ENCODE measurements at places on chromosomes 6 and 20.
A peak's percentile ranks its signal among the peaks of the same experiment; 100 is the strongest.

DNA sequence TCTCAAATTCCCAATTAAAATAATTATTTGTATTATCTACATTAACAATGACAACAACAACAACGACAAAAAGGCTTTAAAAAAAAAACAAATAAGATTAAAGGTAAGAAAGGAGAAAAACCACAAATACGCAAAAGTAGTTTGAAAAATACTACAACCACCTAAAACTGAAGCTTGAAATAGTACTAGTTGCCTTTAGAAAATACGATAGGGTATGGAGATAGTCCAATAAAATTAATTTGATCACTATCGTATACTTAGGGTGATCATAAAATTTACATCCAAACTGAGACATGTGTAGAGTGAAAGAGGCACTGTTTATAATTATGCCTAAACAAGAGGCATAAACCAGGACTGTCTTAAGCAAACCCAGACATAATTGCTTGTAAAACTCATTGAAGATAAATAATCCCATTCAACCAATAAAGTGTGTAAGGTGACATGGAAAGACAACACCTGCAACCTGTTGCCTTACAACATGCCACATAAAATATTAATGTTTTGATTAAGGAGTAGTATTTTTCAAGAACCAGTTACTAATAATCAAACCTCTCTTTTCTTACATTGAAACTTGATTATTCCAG is 22.7 kb downstream of the REPS1 start:
- no peak for DNase-seq

DNA sequence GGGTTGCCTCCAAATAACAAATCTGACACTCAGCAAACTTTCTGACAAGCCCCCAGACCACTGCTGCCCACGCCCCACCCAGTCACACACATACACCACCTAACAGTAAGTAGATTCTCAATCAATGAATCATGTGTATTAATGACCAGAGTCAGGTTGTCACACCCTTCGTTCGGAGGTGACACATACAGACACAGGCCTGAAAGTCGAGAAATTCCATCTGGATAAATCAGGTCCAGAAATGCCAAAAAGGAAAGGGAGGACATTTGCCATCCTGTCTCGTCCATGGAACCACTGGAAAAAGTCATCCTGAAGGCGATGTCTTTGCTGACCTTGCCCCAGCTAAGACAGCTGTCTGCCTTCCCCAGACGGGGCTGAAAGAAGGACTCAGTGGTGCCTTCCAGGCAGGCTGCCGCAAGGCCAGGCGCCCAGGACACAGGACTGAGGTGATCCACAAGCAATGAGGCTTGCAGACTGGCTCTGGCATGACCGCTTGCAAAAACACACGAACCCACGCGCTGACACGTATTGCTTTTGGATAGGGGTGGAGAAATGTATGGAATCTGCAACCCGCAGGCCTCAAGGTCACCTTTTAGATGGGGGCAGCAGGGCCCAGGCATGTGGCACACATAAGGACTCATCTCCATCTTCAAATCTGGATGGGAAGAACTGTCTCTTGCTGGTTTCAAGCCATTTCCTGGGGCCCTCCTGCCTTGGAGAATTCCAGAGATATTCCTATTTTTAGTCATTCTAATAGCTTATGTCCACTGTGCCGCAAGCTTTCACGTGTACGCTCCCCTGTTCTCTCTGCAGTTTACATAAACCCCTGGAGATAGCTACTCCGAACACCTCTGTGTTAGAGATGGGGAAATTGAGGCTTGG is 9.0 kb downstream of the NFATC2 start:
- no peak for DNase-seq

DNA sequence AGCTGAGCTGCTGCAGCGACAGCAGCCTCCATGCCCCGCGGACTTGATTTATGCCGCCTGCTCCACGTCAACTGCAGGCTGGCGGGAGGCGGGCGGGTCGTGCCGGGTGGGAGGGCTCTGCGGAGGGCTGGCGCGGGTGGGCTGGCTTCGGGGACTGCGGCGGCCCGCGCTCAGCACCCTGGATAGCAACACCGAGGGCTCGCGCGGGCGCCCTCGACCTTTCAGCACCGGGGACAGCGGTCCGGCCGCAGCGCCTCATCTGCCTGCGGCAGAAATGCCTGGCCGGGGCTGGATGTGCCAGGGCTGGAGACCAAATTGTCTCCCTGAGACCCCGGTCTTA is 792 bp downstream of the SNAP25 start:
- DNase-seq: peak; percentile 71

GRCh38 chr6:160992061-160992979 is 751 bp downstream of the MAP3K4 start:
- DNase-seq: peak; percentile 73

DNA sequence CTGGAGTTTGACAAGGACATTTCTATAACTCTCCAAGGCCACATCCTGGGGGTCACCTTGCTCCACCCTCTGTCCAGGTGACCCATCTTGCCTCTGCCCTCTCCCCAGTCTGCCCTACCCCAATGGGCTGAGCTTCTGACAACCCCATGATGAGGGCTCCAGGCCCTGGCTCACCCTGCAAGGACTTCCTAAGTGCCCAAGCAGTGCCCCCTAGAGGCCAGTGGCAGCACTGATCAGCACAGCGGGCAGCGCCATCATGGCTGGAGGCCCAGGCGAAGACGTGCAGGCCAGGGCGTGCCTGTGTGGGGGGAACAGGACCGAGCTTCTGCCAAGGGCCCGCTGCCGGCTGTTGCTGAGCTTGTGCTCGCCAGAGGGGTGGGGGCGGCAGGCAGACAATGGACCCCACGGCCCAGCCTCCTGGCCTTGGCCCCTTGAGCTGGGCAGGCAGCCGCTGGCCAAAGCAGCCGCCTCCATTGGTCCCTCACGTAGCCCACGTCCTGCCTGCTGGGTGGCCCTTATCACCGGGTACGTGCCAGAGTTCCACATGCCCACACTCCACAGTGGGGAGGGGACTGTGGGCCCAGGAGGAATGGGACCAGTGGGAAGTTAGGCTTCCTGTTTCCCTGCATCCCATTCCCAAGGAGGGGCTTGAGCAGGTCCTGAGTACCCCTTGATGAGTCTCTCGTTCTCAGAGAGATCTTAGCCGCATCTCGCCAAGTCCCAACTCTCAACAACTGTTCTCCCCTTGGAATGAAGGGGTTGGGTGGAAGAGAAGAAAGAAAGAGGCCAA is 64.3 kb downstream of the MRPL14 start:
- DNase-seq: no peak

GRCh38 chr6:30821862-30822784 is 62.2 kb upstream of the DDR1 start:
- DNase-seq: peak; percentile 57

DNA sequence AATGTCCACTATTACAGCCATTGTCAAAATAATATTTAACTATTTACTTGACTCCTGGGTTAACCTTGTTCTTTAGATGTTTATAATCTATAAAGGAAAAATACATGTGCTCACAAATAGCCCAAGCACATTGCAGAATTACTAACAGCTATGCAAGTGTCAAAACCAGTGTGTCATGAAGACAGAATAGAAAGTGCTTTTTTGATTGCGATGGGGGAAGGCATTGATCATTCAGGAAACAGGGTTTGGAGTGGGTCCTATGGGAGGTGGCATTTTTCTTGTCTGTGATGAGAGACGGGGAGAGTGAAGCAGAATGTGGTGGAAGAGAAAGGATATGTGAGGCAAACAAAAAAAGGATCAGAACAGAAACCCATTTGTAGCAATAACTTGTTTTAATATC is 1.0 kb upstream of the AGPAT4 start:
- no peak for DNase-seq

- DNase-seq: no peak
These were observed 81.7 kb upstream of the TENT5A start for GRCh38 chr6:81834141-81834681.

GRCh38 chr6:143397227-143398222 is 53.0 kb downstream of the ADAT2 start:
- peak; percentile 62 for DNase-seq

DNA sequence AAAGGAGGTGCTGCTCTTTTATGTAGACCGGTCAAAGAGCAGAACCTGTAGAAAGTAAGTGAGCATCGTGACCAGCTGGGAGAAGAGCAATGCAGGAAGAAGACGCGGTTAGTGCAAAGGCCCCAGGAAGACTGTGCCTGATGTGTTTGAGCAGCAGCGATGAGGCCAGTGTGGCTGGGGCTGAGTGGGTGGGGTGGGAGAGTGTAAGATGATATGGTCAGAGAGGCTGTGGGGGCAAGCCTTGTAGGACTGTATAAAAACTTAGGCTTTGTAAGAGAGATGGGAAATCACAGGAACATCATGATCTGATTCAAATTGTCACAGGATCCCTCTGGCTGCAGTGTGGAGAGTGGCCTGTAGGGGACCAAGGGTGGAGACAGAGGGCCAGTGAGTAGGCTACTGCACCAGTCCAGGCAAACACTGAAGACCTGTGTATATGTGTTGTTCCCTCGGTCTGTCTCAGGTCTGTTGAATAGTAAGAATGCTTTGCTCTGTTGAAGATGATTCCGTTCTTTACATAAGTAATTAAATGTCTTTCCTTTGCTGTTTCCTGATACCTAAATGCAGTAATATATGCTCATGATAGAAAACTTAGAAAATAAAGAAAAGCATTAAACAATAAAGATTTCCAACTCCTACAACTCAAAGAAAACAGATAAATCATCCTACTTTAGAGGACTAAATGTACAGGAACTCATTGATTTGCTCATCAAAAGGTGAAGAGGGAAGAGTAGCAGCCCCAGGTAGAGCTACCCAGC is 23.6 kb upstream of the WFDC2 start:
- peak; percentile 23 for DNase-seq

DNA sequence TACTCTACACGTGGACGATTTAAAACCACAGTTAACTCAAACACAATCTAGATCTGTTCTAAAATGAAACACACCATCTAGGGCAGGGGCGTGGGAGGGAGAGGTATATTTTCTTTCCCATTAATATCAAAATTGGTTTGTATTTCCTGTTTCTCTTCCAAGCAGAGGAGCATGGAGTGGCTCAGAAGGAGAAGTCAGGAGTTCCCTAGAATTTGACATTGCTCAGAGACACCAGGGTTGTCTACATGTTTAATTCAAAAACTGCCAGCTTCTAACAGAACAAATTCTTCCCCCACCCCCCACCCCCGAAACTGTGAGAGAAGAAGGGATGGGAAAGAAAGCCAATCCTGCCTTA is 2.3 kb downstream of the PREX1 start:
- DNase-seq: no peak

DNA sequence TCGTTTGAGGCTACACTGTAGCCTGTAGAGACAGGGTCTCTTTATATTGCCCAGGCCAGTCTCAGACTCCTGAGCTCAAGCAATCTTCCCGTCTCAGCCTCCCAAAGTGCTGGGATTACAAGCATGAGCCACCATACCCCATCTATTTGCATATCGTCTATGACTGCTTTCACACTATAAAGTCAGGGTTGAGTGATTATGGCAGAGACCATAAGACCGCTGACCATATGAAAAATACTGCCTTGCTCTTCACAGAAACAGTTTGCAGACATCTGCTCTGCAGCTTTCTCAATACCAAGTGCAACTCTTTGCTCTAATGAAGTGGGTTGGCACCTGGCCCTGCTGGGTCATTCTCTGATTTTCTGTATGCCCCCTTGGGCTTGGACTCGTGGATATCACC is 79.5 kb upstream of the PAK5 start:
- no peak for DNase-seq

GRCh38 chr6:3239110-3239830 is 11.8 kb upstream of the TUBB2B start:
- DNase-seq: no peak

DNA sequence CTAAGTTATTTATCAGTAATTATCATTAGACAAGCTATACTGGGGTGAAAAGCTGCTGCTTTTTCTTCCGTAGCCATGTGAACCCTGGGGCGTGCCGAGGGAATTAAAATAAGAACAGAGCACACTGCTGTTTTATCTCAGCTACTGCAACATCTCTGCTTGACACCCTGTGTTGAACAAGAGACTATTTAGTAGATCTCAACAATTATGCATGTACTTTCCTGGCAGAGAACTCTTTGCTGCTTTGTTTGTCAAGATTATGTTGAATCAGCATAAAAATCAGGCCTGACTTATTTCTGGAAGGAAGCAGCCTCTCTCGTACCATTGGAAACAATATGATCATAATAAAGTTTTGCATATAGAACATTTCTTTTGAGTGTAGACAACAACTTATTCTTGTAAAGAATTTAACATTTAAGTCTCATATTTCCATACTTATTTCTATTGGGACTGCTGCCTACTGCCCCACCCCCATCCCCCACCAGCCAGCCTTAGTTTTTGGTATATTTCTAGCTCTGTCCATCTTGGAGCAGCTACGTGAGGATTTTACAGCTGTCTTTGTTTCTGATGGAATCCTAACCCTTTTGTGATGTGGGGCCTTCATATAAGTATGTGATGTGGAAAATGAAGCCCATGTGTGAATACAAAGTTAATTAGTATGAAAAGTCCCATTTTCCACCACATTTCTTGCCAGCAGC is 1011.4 kb downstream of the KIF16B start:
- DNase-seq: no peak

GRCh38 chr6:28653876-28654275 is 128.2 kb downstream of the GPX5 start:
- DNase-seq: no peak
